ENCODE measurements at places on chromosomes 12 and 14.

DNA sequence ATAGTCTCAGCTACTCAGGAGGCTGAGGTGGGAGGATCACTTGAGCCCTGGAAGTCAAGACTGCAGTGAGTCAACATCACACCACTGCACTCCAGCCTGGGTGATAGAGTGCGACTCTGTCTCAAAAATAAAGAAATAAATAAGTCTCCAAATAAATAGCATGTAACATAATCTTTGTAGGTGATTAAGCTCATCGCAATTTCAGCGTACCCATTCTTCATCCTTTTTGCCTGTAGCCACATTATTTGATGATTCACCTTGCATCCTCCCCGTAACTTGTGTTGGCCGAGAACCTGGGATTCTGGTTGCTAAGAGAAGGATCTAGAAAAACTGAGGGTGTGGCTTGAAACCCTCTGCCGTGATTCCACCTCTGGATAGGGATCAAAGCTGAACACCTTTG is 115.1 kb downstream of the GALC start:
- DNase-seq: no peak

- no peak for DNase-seq
Measured at GRCh38 chr14:100193417-100194357, 34.2 kb upstream of the DEGS2 start.

- peak; percentile 72 for DNase-seq
Measured at GRCh38 chr12:54463034-54463433, 10.4 kb downstream of the GTSF1 start.

GRCh38 chr14:74804219-74804825 is 41.2 kb downstream of the YLPM1 start:
- DNase-seq: peak; percentile 62

GRCh38 chr12:92109613-92110012 is 36.0 kb downstream of the BTG1 start:
- no peak for DNase-seq

DNA sequence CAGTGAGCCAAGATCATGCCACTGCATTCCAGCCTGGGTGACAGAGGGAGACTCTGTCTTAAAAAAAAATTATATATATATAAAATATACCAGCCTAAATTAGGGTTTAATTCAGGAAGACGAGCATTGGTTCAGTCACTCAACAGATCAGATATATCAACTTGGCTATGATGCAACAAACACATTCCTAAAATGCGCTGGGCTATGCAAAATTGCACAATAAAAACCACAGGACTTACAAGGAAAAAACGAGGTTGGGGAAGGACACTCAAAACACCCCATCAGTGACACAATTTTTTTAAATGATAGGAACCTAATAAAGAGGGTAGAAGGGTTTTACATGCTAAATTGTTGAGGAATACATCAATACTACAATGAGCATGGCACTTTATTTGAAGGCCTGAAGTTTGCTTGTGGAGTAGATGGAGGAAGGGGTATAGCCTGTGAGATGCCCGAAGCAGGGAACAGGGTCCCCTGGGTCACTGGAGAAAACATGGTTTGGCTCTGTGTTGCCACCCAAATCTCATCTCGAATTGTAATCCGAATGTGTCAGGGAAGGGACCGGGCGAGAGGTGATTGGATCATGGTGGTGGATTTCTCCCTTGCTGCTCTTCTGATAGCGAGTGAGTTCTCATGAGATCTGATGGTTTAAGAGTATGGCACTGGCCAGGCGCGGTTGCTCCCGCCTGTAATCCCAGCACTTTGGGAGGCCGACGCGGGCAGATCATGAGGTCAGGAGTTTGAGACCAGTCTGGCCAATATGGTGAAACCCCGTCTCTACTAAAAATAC is 71.2 kb downstream of the TNFAIP2 start:
- DNase-seq: peak; percentile 57

DNA sequence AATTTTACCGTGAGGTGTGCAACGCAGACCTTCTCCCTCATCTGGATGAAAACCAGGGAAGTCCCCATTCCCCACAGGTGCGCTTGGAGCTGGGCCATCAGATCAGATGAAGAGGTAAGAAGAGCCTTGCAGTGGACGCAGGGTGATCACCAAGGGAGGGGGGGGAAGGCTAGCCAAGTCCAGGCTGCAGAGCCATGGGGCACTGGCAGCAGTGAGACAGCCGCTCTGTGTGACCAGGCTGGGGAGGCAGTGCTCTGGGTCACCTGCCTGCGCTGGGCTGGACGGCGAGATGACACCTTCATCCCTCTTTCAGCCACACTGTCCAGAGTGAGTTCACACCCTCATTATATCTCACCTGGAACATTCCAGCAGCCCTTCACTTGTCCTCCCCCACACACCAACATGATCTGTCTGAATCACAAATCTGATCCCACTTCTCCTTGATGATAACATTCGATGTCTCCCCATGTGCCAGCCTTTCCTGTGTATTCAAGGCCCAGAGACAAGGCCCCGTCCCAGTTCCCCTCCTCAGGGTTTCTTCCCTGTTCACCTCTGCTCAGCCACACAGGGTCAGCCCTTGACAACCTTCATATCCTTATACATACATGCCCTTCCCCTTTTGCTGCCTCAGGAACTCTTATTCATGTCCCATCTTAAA is 65.9 kb upstream of the VASH1 start:
- no peak for DNase-seq

DNA sequence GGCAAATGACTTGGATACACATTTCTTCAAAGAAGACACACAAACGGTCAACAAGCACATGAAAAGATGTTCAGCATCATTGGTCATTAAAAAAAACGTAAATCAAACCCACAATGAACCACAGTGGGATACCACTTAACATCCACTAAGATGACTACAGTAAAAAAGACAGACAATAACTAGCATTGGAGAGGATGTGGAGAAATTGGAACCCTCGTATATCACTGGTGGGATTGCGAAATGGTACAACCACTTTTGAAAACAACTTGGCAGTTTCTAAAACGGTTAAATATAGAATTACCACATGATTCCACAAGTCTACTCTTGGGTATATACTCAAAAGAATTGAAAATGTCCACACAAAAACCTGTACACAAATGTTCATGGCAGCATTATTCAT is 25.2 kb upstream of the PPFIBP1 start:
- DNase-seq: no peak

DNA sequence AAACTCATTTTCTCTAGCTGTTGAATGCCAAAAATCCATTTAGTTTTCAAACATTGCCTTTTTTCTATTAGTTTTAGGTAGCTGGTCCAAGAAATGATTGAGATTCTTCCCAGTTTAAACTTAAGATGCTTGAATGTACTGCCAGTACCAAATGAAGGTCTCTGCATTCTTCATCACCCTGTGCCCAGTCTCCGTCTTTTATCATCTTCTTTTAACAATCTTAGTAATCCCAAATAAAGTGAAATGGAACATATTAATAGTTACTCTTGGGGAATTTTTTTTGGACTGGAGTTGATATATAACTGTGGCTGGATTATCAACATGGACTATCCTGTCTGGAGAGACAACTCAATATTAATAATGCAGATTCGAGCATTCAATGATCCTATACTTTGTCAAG is 54.1 kb upstream of the PCED1B start:
- no peak for DNase-seq

- DNase-seq: no peak
Measured at GRCh38 chr12:125685915-125686314, 620.7 kb downstream of the AACS start.

- DNase-seq: no peak
Measured at GRCh38 chr14:92929689-92930608, 7.0 kb downstream of the CHGA start.

DNA sequence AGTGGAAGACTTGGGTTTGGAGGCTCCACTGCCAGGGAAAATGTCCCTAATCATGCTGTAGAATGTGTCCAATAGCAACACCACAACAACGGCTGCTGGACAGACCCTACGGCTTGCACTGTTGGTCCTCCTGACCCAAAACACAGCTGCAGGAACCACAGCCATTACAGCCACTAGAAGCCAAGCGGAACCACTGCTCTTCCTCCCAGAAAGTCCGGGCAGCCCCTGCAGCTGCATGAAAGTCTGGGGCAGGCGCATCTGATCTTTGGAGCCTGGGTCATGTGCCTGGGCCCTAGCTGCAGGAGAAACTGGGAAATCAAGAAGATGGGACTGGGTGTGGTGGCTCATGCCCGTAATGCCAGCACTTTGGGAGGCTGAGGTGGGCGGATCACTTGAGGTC is 124.7 kb upstream of the METAP2 start:
- DNase-seq: no peak

GRCh38 chr12:118591-118990 is 52.0 kb downstream of the IQSEC3 start:
- DNase-seq: no peak

GRCh38 chr12:49674318-49674981 is 32.8 kb downstream of the FMNL3 start:
- peak; percentile 47 for DNase-seq

DNA sequence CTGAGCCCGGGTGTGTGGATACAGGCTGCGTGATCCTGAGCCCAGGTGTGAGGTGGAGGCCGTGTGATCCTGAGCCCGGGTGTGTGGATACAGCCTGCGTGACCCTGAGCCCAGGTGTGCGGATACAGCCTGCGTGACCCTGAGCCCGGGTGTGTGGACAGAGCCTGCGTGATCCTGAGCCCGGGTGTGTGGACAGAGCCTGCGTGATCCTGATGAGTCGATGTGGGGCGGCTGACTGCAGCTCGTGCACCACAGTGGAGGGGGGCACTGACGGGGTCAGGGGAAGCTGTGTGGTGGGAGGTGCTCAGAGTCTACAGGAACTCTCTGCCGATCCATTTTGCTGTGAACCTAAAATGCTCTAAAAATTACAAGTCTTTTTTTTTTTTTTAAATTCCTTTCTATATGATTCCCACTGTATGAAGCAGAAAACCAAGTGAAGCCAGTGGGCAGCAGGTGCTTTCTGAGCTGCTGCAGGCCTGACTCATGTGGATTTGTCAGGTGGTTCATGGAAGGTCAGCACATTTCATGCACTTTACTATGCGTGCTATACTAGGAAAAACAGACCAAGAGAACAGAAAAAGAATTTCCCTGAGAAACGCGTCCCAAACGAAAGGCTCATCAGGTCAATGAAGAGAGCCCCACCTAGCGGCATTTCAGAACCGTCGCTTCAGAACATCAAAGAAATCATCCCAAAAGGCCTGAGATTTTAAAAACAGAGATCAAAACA is 19.3 kb downstream of the BRF1 start:
- peak; percentile 64 for DNase-seq

DNA sequence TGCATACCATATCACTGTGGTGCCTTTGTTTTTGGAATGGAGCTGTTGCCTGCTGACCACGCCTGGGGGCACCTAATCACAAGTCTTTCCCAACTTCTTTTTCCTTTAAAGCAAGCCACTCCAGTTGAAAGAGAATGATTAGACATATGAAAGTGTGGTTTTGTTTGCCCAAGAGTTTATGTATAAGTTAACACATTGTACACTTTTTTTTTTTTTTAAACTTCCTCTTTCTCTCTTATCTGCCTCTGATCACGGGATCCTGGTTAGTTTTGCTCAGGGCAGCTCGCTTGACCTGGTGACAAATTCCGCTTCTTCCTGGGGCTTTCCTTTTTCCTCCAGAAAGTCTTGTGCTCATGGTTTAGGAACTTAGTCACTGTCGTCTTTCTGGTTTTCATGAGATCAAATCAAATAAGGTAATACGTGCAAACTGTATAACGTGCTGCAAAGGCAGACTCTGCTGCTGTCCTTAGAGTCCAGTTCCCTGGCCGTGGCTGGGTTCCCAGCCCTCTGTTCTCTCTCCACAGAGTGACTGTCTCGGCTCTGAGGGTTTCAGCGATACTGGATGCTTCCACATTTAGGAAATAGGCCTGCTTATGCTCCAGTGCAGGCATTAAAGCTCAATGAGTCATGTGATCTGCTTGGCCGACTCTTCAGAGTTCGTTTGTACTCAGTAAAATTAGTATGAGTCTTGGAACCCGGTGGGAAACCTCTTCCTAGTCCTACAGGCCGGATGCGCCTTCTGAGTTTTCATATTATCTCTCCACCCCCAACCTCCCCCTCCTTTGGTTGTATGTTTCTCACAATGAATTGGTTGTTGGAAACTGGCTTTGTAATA is 15.2 kb downstream of the RASSF3 start:
- peak; percentile 84 for DNase-seq

DNA sequence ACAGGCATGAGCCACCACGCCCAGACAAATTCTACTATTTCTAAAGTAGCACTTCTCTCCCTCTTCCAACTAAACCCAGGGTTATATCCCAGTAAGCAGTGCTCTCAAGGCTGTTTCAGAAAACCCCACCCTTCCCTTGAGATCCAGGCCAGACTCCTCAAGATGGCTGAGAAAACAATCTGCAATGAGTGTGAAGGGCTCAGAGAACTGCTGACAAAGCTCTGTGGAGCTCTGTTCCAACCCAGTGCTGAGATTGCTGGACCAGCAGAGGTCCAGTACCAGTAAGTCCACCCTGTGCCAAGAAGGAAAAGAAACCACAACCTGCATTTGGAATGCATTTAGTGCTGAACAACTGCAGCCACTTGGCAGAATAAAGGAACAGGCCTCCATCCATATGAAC is 3.7 kb upstream of the IFFO1 start:
- DNase-seq: no peak

- DNase-seq: no peak
Measured at GRCh38 chr14:78104160-78104559, 66.0 kb upstream of the NRXN3 start.

- peak; percentile 26 for DNase-seq
Measured at GRCh38 chr12:129693731-129694130, 210.1 kb downstream of the TMEM132D start.

- DNase-seq: peak; percentile 53
Measured at GRCh38 chr12:76927170-76927784, 48.5 kb upstream of the CSRP2 start.

DNA sequence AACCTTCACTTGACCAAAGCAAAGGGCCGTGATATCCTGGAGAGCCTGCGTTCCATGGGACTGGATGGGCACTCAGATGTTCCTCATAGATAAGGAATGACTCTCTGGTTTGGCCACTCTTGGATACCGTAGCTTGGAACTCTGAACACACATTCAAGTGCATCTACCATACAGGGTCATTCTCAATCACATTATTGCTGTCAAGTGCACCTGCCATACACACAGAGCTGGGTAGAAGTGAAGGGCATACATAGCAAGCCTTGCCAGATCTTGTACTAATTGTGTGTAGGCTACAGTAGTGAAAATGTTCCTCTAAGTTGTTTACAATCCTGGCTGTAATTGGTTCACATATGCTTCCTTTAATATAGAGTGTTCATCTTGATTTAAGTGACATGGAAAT is 58.3 kb downstream of the PELI2 start:
- no peak for DNase-seq

DNA sequence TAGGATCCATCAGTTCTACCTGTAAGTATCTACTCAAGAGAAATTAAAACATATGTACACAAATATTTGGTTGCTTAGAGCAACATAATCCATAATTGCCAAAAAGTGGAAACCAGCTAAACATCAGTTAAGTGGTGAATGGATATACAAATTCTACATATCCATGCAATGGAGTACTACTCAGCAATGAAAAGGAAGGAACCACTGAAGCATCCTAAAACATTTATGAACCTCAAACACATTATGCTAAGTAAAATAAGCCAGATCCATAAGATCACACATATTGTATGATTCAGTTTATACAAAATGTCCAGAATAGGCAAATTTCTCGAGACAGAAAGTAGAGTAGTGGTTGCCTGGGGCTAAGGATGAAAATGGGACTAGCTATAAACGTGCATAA is 8.4 kb upstream of the ARHGAP5 start:
- no peak for DNase-seq

All from fibroblast of skin of scalp (primary cell).